Activated naive CD4-positive, alpha-beta T cell treated with Interleukin-2 at 50 U/mL for 16 hours (primary cell): ENCODE measurements at places on chromosomes 16 and 17.

- peak; percentile 20 for DNase-seq
Measured at GRCh38 chr17:8041249-8041928, 2.5 kb downstream of the ALOX15B start.

DNA sequence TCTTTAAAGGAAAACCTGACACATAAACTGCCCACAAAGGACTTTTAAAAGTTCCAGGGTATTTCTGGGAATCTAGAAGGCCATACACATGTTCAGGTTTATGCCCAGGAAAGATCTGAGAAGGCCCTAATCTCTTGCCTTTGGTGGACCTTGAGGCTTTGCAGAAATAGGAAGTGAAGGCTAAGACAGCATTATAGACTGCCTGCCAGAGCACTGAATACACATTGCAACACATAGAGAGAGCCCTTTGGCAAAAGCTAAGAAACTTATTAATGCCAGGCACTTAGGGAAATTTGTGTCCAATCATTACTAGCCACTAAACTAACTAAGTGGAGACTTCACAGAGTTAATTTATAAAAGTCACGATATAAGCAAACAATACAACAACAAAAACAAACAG, 70.4 kb downstream of the MMD start:
- DNase-seq = no peak

DNA sequence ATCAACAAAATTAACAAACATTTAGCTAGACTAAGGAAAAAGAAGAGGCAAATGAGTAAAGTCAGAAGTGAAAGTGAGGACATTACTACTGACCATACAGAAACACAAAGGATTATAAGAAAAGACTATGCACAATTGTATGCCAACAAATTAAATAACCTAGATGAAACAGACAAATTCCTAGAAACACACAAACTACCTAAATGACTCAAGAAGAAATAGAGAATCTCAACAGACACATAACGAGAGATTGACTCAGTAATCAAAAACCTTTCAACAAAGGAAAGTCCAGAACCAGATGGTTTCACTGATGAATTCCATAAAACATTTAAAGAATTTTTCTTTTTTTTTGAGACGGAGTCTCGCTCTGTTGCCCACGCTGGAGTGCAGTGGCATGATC, 35.7 kb upstream of the MYLK3 start:
- DNase-seq = no peak

- DNase-seq = no peak
Measured at GRCh38 chr17:70327723-70328122, 158.4 kb downstream of the KCNJ2 start.

GRCh38 chr16:46932802-46933201, 40.7 kb downstream of the DNAJA2 start:
- no peak for DNase-seq

- DNase-seq = no peak
Measured at GRCh38 chr17:5330981-5331380, 48.9 kb downstream of the RABEP1 start.
